ENCODE measurements at places on chromosomes 2 and 18.

- no peak for DNase-seq
These were observed 7.3 kb upstream of the CAPN10 start for GRCh38 chr2:240579071-240579762.

- no peak for DNase-seq
These were observed 3.5 kb downstream of the SS18 start for GRCh38 chr18:26086959-26087358.

- DNase-seq = no peak
These were observed 70.0 kb upstream of the ATL2 start for GRCh38 chr2:38446906-38447561.

DNA sequence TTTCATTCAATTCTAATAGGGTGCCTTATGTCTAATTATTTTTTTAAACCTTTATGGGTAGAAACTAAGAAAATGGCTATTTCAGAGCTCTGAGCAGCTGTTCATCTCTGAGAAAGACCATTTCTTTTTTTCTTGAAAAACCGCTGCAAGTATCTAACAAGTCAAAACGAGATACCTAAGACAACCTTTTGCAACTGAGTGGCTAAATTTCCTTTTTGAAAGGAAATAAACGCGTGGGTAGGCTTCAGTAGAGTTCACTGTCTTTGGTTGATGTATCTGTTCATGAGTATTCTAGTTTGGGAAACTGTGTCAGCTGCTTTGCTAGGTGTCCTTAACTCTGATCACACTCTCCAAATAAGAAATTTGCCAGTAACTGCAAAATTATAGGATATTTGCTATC lies 104.3 kb upstream of the LINC00305 start:
- no peak for DNase-seq

- peak; percentile 35 for DNase-seq
These were observed 175.4 kb upstream of the NETO1 start for GRCh38 chr18:73043211-73043610.

- DNase-seq = no peak
These were observed 61.9 kb upstream of the PXDN start for GRCh38 chr2:1806254-1806653.

DNA sequence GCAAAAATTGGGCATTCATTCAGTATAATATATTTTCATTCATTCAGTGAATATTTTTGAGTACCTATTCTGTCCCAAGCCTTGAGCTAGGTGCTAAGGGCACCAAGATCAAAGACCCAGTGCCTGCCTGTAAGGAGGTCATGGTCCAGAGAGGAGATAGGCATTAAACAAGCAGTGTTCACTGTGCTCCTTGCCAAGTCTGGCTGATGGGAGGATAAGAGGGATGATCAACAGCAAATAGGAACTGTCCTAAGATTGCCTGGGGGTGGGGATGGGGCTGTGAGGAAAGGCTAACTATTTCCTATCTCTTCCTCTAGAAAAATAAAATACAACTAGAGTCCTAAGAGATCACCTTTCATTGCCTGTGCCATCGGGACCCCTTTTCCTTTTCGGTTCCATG lies 60.4 kb downstream of the SETBP1 start:
- no peak for DNase-seq

Measured in SK-N-DZ (cell line).